ENCODE measurements at places on chromosomes 4 and X.

DNA sequence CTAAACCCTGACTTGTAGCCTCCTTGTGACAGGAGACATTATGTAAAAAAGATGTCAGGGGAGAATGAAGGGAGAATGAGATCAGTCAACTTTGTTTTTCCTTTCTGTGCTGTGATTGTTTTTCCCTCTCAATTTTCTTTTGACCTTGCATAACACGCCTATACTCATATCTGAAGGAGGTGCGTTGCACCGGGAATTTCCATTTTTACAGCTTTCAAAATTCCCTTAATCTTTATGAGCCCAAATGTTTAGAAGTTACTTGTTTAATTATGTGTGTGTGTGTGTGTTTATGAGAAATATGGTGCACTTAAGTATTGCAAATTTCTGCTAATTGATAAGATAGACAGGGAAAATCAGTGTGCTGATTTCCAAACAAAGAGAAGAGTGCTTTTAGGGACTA, 21.6 kb downstream of the SYNPO2 start:
- no peak for DNase-seq

DNA sequence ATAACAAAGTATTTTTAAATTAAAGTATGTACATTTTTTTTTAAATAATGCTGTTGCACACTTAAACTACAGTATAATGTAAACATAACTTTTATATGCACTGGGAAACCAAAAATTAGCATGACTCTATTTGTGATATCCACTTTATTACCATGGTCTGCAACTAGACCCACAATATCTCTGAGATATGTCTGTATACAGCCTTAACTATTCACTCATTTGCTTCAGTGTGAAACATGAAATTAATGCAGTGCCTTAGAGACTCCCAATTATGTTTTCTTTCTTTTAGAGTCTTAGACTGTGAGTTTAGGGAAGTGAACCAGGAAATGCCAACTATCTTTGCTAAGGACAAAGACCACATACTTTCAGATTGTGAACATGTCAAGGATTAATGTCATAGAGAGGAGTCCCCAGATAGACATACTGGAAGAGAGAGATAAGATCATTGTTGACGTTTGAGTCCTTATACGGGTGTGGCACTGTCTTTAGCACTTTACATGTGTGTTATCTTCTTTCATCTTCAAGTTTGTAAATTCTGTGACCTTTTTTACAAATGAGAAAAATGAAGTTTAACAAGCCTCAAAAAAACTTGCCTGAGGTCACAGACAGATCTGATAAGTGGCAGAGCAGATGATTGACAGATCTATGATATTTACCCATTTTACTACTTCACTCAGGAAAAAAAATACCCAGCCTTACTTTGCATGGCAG, 23.2 kb downstream of the CXorf58 start:
- no peak for DNase-seq

GRCh38 chr4:13523105-13523477, 21.2 kb downstream of the NKX3-2 start:
- DNase-seq: no peak

GRCh38 chr4:2289311-2289954, 27.5 kb upstream of the MXD4 start:
- no peak for DNase-seq

GRCh38 chr4:24644983-24645764, 60.8 kb upstream of the DHX15 start:
- no peak for DNase-seq

DNA sequence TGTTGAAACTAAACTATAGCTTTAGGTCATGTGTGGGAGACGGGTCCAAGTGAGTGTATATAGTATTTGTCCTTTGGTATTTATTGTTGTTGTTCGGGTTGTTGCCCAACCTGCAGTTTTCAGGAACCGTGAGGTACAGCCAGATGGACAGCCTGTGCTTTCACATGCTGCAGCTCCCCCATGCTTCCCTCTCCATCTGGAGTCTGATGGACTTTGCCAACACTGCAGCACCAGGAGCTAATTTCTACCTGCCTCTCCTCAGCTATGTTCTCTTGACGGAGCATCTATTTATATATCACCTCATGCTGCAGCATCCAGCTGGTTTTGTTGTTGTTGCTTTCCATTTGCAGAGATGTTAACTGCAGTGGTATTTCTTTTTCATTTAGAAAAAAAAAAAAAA, 80.1 kb downstream of the TLL1 start:
- no peak for DNase-seq

GRCh38 chr4:152965611-152966010, 29.5 kb downstream of the FHDC1 start:
- no peak for DNase-seq

DNA sequence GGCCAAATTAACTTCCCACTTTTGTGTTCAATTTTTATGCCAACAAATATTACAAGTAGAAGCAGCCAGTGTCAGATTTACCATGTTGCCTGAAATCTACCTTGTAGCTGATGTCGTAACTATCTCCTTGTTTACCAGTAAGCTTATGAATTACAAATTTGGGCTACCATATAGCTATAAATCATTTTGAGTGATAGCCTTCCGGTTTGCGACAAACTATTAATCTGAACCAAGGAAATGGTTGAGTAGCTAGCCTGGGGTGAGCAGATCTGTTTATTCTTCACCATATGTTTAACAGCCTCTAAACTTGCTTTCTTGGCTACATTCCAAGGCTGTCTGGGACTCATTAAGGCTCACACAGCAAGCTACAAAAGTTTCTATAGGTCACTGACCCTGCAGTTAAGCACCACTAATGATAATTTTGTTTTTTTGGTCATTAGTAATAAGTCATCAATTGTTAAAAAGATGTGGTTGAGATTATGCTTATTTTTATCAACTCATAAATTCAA, 218.7 kb upstream of the SPOCK3 start:
- DNase-seq: no peak

DNA sequence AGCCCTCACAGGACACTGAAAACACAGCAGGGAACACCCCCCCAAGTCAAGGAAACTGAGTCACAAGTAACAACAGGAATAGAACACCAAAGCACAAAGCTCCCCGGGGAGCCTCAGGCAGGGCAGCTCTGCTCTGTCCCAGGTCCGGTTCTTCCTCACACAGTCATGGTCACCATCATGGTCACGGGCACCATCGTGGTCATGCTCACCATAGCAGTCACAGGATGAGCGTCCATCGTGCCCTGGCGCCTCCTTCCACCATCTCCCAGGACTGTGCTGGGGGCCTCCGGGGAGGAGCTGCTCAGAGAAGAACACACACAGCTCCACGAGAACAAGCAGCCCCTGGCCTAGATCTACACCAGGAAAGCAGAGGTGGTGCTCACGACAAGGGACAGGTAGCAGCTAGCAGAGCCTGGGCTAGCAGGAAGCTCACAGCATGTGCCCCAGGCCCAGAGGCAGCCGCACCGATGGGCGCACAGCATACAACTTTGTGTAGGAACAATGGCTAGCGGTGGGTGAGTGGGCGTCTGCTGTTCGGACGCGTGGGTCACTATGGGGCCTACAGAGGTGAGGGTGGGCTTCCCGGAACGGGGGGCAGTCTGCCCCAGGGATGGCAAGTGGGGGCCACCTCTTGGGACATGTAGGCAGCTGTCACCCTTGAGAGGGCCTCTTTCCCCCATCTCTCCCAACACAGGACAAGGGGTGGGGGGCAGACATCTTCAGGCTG, 3.4 kb downstream of the PNMA6F start:
- DNase-seq: no peak

GRCh38 chr4:154615211-154615610, 2.8 kb upstream of the FGG start:
- no peak for DNase-seq
